ENCODE measurements at places on chromosomes 2 and 18. TPM values are rescaled to one million over a fixed set of nuclear protein-coding genes. Genes with fewer than 3 reads are reported as not detected.

DNA sequence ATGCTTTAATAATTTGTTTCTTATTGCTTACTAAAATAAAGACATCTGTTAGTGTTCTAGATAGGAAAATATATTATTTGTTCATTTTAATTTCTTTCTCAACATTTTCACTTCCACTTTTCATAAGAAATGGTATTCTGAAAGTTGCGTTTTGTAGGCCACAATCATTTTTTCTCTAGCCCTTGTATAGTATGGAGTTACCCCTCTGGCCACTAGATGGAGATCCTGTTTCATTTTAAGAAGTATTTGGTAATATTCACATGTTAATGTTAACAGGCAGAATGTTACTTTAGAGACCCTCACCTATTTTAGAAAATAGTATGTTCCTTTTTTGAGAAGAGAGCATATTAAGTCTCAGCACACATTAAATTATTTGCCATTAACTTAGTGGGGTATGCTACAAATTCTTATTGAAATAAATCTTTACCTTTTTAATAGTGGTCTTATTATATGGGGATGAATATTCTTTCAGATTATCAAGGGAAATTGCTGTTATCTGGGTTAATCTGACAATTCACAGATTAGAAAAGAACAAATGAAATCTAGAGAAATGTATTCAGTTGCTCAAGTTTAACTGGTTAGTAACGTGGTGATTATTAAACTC is 73.9 kb upstream of the TTC27 start:
- no peak for DNase-seq

PHLPP1 gene
- 14.5 TPM for total RNA-seq

GRCh38 chr2:65722028-65722778 is 289.8 kb upstream of the SPRED2 start:
- DNase-seq, result no peak

REG3G gene
- not detected for total RNA-seq

DNA sequence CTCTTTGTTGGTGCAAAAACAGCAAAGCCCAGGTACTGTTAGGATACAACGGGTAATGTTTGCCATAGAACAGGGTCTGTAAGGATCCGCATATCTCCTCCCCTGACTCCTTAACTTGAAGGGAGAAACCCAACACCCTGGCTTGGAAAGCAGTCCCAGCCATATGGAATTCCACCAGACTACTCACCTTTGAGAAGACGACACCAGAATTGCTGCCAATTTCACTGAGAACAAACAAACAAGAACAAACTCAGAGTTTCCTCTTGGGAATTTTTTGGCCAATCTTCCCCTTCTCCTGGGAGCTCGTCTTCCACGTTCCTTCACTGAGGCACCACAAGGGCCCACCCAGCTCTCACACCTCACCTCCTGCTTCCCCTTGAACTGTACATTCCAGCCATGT is 29.2 kb downstream of the CAPN14 start:
- DNase-seq, result no peak

DNA sequence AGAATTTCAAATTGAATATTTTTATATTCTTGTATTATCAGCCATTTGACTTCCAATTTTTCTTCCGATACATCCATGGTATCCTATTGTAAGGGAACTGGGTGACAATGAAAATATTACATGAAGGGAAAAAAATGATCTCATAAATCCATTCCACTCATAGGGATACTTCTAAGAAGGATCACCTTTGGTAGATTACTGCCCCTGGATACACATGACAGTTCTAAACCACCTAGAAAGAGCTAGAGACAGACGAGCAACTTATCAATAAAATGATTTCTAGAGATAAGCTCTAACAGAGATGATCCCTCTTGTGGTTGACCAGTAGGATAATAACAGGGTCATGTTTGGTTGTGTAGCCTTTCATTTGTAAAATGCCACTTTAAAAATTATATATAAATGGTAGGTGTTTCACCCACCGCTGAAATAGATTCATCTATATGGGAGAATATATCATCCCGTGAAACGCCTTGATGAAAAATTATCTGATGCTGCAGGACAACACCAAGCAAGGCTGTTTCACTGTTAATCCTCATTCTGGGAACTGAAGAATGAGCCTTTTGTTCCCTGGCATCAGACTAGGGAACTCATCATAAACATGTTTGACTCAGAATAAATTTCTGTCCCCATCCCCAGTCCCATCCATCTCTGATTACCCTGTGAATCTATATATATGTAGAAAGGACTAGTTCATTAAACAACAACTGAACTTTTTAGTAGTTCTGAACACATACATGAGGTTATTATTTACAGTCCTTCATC is 180.0 kb downstream of the TCF4 start:
- no peak for DNase-seq

DNA sequence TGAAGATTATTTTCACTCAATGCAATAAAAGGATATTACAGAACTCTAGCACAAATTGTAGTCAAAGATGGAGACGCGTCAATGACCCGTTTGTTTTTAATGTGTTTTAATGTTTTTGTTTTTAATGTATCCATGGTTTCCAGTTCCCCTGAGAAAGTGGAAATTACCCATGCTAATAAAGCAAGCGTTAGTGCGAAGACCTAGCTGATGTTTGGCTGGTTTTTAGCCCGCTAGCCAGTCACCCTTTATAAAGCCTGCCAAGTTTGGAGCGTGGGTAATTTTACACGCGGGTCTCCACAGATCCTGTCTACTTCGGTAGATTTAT is 430 bp upstream of the CHMP1B start:
- DNase-seq, result no peak

DNA sequence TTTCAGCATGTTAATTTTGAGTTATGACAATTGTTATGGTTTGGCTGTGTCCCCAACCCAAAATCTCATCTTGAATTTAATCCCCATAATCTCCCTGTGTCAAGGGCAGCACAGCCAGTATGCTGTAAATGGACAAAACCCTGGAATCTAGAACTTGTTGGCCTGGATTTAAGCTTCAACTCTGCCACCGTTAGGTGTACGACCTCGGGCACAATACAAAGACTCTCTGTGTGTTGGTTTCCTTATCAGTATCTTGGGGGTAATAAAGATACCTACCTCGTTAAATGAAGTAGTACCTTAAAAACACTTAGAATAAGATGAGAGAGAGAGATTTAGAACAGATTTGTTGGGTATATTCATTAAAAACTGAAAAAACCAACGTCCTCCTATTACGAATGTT is 106.5 kb downstream of the CDH19 start:
- DNase-seq, result no peak

AGXT gene
- 254 TPM for total RNA-seq

Data from liver (tissue), 10 donors.